ENCODE measurements at places on chromosomes 3 and 15.

GRCh38 chr3:94336046-94336753 is 273.3 kb downstream of the NSUN3 start:
- DNase-seq, result peak; percentile 17

- no peak for DNase-seq
Observed at GRCh38 chr15:34718681-34719665, 35.8 kb downstream of the GJD2 start.

DNA sequence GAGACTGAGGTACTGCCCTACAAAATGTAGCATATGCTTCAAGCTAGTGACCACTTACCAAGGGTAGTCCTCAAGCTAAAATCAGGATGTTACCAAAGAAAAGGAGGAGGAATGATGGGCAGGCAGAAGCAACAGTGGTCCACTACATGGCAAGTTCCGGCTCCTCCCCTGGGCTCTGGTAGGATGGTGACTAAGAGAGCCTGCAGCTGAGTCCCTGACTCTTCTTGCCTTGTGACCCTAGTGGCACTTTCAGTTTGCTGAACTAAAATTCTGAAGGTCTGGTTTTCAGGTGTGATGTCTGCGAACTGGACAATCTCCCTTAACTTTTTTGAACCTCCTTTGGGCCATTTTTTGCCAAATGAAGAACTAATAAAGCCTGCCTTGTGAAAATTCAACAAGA is 40.9 kb downstream of the MRPL46 start:
- no peak for DNase-seq

DNA sequence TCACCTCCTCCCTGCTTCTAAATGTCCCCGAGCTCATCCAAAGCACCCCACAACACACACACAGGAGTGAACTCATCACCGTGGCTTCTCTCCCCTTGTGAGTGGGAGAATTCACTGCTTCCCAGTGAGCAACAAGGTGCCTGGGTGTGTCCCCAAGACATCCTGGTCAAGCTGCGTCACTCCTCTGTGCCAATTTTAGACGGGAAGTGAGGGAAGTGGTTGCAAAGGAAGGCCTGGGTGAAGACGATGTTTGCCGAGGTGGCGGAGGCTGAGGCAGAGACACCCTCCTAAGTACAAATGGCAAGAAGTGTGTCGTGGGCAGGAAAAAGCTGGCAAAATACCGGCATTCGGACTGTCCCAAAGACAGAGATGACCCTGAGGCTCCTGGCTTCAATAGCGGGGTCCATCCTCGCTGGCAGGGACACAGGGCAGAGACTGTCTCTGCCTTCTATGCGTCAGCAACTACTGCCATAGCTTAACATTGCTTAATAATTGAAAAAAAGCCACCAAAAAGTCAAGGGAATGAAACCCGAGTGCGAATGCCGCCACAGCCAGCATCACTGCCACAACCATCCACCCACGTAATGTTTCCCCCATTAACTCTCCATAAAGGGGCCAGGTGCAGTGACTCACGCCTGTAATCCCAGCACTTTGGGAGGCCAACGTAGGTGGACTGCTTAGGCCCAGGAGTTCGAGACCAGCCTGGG is 72.8 kb downstream of the VGLL4 start:
- DNase-seq, result no peak

- DNase-seq, result no peak
Observed at GRCh38 chr3:17088017-17088416, 203.3 kb downstream of the PLCL2 start.

- DNase-seq, result no peak
Observed at GRCh38 chr3:177746337-177746933, 549.2 kb upstream of the TBL1XR1 start.

- DNase-seq, result no peak
Observed at GRCh38 chr15:82999426-82999825, 12.0 kb downstream of the C15orf40 start.

DNA sequence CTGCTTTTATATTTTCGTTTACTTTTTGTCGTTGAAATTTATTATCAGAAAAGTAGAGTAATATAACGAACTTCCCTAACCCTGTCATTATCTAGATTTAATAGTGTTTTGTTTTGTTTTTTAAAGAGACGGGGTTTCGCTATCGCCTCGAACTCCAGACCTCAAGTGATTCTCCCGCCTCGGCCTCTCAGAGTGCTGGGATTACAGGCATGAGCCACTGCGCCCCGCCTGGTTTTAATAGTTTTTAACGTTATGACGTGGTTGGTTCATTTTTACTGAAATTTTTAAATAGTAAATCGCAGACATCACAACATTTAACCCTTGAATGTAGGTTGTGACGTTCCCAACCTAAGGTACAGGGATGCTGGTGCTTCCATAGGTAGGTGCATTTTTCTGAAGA is 1.0 kb downstream of the NGRN start:
- no peak for DNase-seq

GRCh38 chr15:57495554-57496165 is 96.0 kb upstream of the MYZAP start:
- no peak for DNase-seq

- no peak for DNase-seq
Observed at GRCh38 chr15:84921121-84921520, 36.7 kb downstream of the SLC28A1 start.

DNA sequence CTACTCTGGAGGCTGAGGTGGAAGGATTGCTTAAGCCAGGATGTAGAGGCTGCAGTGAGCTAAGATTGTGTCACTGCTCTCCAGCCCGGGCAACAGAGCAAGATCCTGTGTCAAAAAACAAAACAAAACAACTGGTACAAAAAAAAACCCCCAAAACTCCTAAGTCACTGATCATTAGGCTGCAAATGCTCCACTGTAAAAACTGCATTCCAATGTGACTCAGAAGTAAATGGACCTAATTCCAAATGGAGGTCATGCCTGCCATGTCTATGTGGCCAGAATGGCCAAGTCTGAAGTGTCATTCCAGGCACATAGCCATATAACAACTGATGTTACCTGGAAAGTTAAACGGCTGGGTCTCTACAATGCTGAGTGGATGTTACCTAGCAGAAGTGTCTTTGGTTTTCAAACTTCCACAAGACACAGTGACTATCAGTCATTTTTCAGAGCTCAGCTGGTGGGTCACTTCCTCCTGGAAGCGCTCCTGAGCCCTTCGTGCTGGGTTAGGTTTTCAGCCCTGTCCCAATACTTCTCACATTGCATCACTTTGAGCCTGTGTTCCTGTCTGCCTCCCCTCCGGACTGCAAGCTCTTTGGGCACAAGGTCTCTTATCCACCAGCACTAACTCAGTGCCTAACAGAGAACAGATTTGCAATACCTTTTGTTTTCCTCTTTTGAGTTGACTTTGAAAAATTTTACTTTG is 10.6 kb downstream of the FSTL1 start:
- no peak for DNase-seq

DNA sequence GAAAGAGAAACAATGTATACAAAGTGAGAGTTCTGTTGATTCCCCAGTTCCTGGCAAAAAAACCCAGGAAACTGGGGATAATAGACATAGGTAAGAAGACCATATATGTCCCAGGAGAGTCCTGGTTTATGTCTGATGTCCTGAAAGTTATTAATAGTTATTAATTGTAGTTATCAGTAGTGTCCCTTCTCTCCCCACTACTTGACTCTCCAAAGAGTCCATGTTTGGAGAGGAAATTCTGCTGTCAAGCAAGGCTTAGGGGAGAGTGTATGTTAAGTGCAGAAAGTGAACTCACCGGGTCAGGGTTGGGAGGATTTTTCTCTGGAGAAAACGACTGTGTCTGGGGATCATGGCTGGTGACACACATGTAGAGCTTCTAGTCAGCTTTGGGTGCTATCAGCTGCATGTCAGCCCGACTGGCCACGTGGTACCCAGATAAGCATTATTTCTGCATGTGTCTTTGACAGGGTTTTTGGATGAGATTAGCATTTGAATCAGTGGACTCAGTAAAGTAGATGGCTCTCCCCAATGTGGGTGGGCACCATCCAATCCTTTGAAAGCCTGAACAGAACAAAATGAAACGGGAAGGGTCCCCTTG is 80.4 kb downstream of the CACNA2D3 start:
- DNase-seq, result no peak
